ENCODE measurements at places on chromosomes 7 and 10.

DNA sequence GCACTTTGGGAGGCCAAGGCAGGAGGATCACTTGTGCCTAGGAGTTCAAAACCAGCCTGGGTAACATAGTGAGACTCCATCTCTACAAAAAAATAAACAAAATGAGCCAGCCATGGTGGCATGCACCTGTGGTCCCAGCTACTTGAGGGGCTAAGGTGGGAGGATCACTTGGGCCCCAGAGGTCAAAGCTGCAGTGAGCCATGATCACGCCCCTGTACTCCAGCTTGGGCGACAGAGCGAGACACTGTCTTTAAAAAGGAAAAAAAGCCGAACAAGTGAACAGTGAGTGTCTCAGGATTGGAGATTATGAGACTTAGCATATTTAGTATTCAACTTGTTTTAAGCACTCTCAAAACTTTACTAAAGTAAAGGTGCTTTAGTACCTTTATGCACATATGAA is 28.1 kb downstream of the BLNK start:
- no peak for DNase-seq

GRCh38 chr10:420154-421121 is 269.0 kb downstream of the DIP2C start:
- DNase-seq = no peak

DNA sequence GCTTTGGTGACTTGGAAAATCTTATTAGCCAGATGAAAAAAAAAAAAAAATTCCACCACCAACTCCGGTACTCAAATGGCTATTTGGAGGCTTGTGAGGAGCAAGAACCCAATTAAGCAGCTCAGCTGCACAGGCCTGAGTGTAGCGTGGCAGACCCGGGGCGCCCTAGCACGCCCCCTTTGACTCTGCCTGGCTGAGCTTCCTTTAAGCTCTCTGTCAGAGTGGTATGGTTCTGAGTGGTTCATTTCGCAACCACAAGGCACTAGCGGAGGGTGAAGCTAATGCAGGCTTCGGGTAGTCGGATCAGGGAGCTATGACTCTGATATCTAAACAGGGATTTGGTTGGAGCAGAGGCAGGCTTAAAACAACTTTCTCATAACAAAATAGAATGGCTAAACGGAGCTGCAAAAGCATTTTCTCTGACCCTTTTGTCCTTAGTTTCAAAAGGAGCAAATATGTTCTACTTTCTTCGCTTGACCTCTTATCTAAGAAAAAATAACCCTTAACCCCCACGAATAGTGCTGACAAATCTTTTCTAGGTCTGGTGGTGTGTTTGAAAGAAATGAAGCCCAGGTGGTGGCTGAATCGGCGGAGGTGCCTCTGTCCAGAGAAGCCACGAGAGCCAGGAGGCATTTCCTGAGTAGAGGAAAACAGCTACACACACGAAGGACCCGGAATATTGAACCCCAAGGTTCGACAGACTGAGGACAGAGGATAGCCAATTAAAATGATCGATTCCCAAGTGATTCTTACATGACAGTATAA is 285.4 kb upstream of the GLI3 start:
- DNase-seq = no peak

- DNase-seq = no peak
Measured at GRCh38 chr10:72935361-72935760, 19.2 kb downstream of the PLA2G12B start.

DNA sequence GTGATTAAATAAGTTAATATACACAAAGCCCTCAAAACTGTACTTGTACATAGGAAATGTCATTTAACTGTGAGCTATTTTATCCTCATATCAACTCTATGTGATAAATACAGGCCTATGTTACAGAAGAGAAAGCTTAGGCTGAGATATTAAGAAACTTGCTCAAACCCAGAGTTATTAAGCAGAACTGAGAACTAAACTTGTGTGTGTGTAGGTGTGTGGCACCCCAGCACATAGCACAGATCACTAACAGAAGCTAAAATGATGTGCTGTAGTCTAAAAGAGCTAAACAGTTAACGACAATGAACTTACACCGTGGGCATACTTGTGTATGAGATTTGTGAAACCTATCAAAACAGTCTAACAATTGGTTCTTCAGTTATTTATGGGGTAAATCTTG is 34.5 kb downstream of the MTPN start:
- DNase-seq = no peak

DNA sequence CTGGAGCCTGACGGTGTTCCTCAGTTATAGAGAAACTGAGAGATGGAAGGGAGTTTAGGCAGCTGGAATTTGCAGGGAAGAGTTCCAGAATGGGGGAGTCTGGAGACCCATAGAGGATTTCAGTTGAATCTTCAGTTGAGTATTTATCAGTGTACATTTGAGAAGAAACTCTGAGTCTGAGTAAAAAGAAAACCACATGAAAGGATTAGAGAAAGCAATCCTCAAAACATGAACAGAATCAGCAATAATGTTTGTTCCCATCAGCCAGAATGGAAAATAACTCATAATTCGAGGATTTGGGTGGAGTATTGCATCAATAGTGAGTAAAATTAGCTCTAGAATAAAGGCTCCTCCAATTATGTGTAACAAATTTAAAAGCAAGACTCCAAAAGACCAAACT is 130.0 kb upstream of the AHR start:
- DNase-seq = no peak

- no peak for DNase-seq
Measured at GRCh38 chr10:73263693-73264347, 11.4 kb upstream of the MRPS16 start.

GRCh38 chr10:52906046-52906445 is 133.5 kb upstream of the MBL2 start:
- no peak for DNase-seq

DNA sequence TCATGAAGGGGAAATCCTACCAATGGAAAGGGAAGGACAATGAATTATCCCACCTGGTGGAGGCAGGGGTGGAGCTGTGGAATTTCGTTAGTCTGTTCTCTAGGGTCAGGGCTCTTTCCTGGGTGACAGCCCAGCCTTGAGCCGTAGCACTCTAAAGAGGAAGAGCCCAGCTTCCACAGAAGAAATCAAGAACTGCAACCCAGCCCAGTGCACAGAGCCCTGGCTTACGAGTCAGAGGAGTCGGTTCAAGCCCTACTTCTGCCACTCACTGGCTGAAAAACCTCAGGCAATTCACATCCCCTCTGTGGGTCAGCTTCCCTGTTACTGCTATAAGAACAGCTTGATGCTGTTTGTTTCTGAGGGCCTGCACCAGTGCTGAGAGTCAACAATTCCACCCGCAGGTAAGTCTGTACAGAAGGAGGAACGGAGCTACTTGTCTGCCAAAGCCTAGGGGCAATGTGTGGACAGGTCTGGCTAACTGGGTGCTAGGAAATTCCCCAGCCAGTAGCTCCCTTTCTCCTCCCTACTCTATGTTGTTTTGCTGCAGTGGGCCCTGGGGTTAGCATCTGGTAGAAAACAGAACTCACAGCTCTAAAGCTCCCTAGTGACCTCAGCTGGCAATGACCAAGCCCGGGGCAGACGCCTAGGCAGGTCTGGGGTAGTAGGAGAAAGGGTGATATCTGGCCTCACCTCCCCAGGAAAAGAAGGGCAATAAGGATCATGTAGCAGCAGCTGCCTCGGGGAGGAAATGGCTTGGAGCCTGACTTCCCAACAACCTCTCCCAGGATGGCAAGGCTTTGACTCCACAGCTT is 3.3 kb downstream of the AVPI1 start:
- peak; percentile 53 for DNase-seq

DNA sequence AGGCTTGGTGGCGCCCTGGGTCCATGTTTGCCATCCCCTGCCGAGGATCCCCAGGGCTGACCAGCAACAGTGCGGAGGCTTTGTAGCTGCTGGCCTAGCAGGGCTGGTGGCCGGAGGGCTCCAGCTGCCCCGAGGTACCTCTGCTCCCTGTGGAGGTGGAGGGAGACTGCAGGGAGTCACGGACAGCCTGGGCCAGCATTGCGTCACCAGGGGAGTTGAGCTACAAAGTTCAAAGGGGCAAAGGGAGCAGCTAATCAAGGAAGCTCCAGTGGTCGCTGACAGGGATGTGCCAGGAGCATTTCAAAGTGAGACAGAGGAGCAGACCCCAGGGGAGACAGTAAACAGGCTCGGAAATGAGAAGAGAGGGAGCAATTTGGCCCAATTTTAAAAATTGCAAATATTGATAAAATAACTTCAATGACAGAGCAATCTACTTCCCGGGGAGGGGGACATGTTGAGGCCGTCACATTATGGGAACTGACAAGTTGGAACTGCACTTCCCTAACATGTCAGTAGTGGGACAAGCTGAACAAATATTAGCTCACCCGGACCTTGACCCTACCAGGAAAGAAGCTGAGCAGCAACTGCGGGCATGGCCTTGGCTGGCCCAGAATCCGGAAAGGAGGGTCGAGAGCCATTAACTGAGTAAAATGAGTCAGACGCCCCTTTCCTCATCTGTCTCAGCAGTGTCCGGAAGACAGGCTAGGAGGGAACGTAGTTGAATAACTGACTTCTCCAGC is 39.4 kb downstream of the BTBD16 start:
- DNase-seq = peak; percentile 88

DNA sequence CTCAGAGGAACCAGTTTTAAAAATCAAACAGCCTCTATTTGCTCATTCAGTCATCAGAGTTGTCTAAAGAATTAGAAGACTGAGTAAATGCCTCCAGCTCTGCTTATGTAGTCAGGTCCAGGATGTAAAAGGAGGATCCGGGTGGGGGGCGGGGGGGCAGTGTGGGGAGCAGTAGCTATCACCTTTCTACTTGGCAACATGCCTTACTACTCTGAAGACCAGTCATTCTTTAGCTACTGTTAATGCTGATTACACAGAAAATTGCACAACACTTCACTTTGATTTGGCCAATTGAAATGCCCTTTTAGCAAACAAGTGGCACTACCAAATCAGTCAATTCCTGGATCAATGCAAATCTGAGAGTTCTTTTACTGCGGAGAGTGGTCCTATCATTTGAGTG is 164.2 kb downstream of the NXPH1 start:
- DNase-seq = no peak

GRCh38 chr10:51233337-51234100 is 159.2 kb downstream of the PRKG1 start:
- DNase-seq = no peak

DNA sequence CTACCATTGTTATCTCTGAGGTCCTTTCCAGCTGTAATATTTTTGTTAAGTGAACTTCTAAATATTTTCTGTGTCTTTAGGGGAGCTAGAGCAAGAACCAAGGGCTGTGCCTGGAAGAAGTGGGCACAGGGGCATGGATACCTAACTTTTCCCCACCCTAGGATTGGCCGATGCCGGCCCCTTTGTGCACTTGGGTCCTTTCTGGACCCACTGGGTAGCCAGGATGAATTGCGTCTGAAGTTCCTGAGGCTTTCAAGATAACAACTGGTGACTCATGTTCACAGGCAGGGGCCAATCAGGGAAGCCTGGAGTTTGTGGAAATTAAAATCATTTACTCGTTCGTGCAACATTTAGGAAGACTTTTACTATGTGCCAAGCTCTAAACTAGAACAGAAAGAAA is 758 bp downstream of the DPCD start:
- no peak for DNase-seq

DNA sequence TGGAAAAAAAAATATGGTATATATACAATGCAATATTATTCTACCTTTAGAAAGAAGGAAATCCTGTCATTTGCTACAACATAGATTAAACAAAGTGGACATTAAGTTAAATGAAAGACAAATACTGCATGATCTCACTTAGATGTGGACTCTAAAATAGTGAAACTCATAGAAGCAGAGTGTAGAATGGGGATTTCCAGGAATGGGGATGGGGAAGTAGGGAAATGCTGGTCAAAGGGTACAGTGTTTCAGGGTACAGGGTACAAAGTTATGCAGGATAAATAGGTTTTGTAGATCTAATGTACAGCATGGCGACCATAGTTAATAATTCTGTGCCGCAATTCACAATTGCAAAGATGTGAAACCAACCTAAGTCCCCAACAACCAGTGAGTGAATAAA is 385.5 kb downstream of the SFMBT2 start:
- no peak for DNase-seq

- DNase-seq = peak; percentile 62
Measured at GRCh38 chr7:27096768-27097514, 1.1 kb upstream of the HOXA1 start.

DNA sequence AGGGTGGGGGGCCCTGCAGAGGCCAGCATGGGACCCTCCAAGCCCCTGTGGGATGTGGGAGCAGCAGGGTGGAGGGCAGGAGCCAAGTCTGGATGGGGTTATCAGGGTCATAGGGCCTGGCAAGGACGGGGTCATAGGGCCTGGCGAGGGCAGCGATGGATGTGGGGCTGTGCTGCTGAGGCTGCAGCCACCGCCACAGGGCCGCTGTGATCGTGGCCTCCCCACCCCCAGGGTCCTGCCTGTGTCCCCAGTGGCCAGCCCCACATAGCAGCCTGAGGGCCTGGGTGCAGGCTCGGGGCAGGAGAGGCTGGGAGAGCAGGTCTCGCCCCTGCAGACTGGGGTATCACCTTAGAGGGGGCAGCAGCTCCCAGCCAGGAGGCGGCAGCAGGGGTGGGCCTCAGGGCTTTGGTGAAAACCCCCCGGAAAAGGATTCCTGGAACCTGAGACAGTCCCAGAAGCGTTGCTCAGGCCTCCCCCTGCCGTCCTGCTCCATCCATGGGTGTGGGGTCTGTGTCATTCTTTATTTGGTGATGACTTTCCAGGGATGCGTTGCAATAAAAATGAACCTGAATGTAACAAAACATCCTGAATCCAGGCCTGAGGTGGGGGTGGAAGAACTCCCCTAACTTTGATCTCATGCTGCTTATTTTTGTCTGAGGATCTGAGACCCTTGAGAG is 107.3 kb upstream of the SHH start:
- peak; percentile 32 for DNase-seq

DNA sequence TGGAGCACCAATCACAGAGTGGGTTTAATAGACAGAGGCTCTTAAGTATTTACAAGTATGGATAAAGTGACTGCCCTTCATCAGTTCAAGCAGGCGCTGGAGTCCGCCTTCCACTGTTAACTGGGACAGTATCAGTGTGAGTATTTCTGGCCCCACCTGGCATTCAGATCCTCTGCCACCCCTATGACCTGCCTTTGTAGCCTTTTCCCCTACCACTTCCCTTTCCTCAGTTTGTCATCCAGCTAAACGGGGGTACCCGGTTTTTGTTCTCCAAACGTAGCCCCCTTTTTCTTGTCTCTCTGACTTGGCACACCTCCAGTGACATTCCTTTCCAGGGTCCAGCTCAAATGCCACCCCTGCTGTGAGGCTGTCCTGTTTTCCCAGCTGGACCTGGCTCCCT is 134.4 kb downstream of the SNX10 start:
- no peak for DNase-seq

DNA sequence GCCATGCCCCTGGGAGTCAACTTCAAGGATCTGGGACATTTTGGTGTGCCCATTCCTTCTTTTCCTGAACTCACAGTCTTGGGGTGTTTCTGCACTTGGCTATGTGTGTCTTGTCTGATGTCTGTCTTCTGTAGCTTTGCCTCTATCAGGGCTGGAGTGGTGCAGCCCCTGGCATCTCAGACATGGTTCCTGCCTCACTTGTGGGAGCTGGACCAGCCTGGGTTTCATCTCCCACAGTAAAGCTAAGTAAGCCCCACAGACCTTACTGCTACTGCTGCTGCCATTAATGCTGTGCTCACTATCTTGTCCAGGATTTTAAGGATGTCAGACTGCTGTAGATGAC is 59.0 kb downstream of the ADCYAP1R1 start:
- no peak for DNase-seq

Data from HuH-7 (cell line).